ENCODE measurements at places on chromosomes 16 and 17. TPM values are rescaled to one million over a fixed set of nuclear protein-coding genes. Genes with fewer than 3 reads are reported as not detected.

ABAT gene
- total RNA-seq: 139 TPM

- DNase-seq: no peak
Measured at GRCh38 chr16:54347961-54348360, 61.4 kb upstream of the IRX3 start.

FOXF1 gene
- 1.2 TPM for total RNA-seq

- no peak for DNase-seq
Measured at GRCh38 chr16:67030221-67030962, 1.4 kb downstream of the CBFB start.

DNA sequence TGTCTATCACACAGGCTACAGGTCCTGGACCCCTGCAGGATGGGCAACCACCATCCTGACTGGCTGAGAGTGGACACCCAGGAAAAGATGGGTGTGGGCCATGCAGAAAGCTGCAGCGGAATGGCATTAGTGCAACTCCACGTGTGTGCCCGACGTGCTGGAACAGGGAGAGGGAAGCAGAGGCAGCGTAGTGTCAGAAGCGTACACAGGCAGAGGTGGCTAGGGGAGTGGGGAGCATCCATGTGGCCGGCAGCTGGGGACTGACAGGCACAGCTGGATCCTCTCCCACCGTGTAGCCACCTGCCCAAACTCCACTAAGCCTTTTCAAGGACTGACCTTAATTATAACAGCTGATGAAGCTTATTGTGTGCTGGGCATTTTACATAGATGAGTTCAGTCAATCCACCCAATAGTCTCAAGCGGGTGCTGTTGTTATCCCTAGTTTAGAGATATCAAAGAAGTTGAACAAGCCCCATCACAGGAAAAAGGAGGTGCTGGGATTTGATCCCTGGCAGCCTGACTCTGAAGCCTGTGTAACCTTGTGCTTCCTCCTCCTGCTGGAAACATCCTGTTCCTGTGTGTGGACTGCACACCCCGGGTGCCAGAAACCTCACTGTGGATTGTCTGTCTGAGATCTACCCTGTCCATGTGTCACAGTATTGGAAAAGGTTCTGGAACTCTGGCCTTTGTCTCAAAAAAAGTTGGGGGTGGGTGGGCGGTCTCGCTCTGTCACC lies 114.0 kb downstream of the PRKCA start:
- DNase-seq: no peak

RCVRN gene
- 0.27 TPM for total RNA-seq

C1QL1 gene
- 4.3 TPM for total RNA-seq

- DNase-seq: no peak
Measured at GRCh38 chr17:58227733-58228132, 8.7 kb upstream of the MKS1 start.

DNA sequence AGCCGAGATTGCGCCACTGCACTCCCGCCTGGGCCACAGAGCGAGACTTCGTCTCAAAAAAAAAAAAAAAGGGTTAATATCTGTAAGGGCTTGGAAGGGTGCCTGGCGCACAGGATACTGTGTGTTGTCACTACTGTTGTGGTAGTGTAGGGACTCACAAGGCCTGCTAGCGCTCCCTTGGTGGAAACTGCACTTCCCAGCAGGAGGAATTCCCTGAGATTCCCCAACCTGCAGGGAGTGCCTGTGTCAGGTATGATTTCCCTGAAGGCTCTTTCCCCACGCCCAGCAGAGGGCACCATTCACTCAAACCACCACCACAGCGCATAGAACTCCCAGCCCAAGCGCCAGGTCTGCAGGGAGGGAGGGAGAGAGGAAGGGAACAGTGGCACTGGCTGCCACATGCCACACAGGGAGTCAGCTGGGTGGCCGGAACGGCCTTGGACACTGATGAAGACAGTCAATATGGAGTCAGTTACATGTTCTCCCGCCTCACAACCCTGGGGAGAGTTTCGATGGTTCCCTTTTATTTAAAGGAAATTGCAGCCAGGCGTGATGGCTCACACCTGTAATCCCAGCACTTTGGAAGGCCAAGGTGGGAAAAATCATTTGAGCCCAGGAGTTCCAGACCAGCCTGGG lies 32.7 kb upstream of the CDH1 start:
- no peak for DNase-seq

GRCh38 chr16:22195695-22196558 lies 10.2 kb upstream of the EEF2K start:
- DNase-seq: peak; percentile 88

- DNase-seq: no peak
Measured at GRCh38 chr16:2770057-2770951, 6.8 kb downstream of the ELOB start.

DNA sequence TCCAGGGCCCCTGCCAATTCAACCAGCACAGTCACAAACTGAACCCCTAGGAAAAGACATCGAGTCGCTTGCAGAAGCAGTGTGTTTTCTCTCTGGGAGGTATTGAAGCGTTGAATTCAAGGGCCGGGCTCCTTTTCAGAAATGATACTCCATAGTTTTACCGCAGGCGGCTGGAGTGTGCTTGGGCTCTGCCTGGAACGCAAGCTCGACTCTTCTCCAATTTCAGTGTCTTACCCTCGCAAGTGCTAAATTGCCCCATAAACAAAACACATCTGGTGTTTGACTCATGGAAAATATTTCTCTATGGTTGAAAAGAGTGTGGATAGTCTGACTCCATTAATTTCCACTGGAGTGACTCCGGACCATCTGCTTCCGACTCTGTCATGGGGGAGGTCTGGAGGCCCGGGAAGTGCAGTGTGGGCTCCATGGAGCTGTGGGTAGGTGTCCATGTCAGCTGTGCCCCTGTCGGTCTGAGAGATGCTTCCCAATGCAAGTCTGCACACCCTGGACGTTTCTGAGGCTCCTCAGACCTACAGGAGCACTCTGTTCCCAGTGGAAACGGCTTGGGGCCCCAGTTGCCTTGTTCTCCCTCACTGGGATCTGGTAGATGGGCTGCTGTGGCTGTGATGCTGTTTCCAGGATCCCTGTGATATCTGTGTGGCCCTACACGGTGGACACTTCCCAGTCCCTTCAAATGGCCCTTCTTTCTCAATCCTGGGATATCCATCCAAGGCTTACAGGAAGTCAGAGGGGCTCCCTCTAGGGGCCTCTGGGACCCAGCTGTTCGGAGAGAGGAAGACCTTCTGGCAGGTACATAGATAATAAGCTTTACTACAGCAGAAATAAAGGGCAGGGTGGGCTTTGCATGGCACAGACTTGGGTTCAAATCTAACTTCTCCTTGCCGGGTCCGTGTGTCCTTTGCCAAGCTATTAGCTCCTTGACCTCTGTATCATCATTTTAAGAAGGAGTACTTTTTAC lies 119.8 kb upstream of the CDH13 start:
- DNase-seq: no peak

DNA sequence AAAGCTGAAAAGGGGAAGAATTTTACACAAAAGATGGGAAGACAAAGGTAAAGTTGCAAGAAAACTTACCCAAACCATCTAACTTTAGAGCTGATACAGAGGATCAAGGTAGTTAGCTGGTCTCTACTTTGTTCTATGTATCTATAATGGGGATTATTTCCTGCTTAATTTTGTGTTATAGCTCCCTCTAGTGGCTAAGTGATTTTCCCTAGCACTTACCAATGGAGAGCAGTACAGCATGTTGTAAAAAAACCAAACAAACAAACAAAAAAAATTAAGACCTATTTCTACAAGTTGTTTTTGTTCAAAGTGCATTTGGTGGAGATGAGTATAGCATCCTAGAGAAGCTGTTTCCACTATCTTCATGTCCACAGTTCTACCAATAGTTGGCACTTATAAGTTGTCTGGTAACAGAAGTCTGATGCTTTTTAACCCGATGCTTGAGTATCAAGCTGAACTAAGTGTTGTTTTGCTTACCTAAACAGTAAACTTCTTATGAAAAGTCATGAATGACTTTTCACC lies 7.5 kb downstream of the SRSF1 start:
- peak; percentile 68 for DNase-seq

- no peak for DNase-seq
Measured at GRCh38 chr17:29162082-29162908, 17.9 kb downstream of the MYO18A start.

- DNase-seq: no peak
Measured at GRCh38 chr17:48100160-48100559, 1.1 kb downstream of the CBX1 start.

CPD gene
- 73.0 TPM for total RNA-seq

TEKT5 gene
- total RNA-seq: not detected

C17orf113 gene
- 5.9 TPM for total RNA-seq

DNA sequence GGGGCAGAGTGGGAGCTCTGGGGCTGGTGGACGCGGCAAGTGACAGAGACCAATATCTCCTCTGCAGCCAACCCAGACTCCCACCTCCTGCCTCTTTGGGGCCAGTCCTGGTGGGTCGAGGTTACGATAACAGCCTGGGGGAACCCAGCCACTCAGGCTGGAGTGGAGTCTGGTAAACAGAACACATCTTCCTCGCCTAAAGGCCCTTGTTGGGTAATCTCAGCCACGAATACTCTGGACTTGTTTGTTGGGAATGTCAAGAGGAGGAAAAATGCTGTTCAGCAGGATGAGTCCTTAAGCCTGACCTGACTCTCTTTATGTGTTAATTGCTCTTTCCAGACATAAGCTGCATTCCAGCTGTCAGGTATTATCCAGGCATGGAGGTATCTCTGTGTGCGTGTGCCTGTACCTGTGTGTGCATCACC lies 8.0 kb upstream of the SPNS2 start:
- no peak for DNase-seq

DNA sequence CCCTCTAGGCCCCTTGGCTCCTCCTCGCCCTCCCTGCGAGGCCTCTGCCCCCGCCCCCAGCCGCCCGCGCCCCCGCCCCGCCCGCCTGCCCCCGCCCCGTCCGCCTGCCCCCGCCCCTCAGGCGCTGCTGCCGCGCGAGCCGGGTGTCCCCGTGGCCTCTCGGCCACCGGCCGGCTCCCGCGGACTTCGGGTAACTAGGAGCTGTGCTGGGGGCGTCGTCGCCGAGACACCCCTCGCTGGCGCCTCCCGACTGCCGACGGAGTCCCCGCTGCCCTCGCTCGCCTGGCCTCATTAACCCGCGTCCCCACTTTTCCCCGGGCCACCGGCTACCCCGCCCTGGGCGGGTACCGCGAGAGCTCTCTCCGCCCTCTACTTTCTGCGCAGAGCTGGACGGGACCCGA lies at the start of gene TLCD1:
Gene TLCD1 (minus strand): TSS at position 8 of the 401 bp plus-strand sequence. CDS start 136 bp downstream, outside the sequence.
- peak; percentile 44 for DNase-seq

- no peak for DNase-seq
Measured at GRCh38 chr16:68599586-68599985, 45.5 kb upstream of the CDH3 start.

HSD11B2 gene
- total RNA-seq: 11.4 TPM

ITGAD gene
- total RNA-seq: not detected

DNA sequence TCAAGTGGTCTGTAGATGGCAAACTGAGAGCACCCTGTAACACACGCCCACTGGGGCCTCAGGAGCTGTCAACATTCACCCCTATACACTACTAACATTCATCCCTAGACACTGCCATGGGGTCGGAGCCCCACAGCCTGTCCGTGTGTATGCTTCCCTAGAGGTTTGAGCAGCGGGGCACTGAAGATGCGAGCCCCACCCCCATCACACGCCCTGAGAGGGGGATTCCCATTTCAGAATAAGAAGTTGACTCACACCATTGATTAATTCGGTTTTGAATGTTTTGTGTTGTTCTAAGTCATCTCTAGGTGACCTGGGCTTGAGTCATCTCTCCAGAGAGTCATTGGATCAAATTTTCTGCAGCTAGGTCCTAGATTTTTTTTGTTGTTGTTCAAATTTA lies 37.3 kb upstream of the MMD start:
- no peak for DNase-seq

DNA sequence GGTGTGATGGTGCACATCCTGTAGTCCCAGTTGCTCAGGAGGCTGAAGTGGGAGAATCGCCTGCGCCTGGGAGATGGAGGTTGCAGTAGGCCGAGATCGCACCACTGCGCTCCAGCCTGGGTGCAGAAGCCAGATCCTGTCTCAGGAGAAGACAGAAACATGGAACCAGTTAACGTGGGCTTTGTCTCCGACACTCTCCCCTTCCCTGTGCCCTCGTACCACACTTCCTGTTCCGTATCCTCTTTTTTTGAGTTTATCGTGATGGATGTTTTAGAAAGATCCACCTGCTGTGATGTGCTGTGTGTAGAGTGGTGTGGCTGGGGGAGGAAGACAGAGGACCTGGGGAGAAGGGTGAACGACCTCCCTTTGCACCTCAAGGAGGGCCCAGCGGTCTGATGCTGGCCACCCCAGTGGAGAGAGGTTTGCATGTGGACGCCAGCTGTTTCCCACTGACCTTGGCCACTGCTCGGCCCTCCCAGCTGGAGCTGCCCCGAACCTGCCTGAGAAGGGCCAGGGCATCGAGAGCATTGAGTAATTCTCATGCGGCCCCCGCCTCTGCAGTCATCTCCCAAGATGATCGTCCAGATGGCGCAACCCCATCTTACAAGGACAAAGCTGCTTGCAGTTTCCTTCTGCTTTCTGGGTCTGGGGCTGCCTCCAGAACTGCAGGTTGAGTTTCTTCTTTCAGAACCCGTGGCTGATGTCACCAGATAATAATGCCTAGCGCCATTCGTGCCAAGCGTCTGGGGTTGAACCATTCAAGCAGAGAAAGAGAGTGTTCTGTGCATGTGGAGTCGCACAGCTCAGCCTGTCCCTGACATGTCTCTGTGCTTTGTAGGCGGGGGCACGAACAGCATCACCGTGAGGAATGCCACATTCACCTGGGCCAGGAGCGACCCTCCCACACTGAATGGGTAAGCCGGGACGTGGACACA lies 126.3 kb downstream of the ABCC1 start:
- no peak for DNase-seq

DNA sequence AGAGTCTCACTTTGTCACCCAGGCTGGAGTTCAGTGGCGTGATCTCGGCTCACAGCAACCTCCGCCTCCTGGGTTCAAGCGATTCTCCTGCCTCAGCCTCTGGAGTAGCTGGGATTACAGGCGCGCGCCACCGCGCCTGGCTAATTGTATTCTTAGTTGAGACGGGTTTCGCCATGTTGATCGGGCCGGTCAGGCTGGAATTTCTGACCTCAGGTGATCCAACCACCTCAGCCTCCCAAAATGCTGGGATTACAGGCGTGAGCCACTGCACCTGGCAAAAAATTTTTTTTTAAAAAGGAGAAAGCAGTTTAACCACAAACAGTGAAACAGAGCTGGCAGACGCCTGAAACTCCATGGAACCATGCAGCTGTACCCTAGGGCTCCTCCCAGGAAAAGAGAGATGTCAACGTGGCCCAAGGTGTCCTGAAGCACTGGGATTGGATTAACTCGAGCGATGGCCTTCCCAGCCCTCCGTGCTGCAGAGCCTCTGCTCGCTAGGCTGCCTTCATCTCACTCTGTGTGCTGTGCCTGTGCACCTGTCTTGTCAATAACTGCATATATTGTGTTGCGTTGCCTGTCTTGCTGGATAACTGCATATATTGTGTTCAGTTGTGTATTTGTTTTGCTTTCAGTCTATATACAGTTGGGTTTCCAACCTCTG lies 29.6 kb upstream of the FOXK2 start:
- DNase-seq: no peak

Data from cerebellum (tissue), 4 donors.